ENCODE measurements at places on chromosomes 6 and 20. TPM values are rescaled to one million over a fixed set of nuclear protein-coding genes. Genes with fewer than 3 reads are reported as not detected.

MROH8 gene
- 1.7 TPM for total RNA-seq

BPI gene
- total RNA-seq = not detected

MICA gene
- 32.1 TPM for total RNA-seq

UBE3D gene
- total RNA-seq = 3.3 TPM

UTRN gene
- total RNA-seq = 11.3 TPM

GPR6 gene
- not detected for total RNA-seq

DDX43 gene
- not detected for total RNA-seq

TNFAIP3 gene
- 21.1 TPM for total RNA-seq

ZNF334 gene
- total RNA-seq = not detected

AVP gene
- total RNA-seq = not detected

SLC12A5 gene
- 14.0 TPM for total RNA-seq

AIF1 gene
- total RNA-seq = not detected

CRYBG1 gene
- total RNA-seq = 0.74 TPM

SLC17A5 gene
- total RNA-seq = 12.1 TPM

LIN28B gene
- total RNA-seq = 1.4 TPM

TFAP2D gene
- total RNA-seq = not detected

IRAK1BP1 gene
- 0.73 TPM for total RNA-seq

PLAGL2 gene
- 13.9 TPM for total RNA-seq

PACRG gene
- not detected for total RNA-seq

TOMM34 gene
- total RNA-seq = 42.3 TPM

GMPR gene
- total RNA-seq = 2.1 TPM

PM20D2 gene
- total RNA-seq = 13.6 TPM

THBS2 gene
- total RNA-seq = 0.02 TPM

POLH gene
- total RNA-seq = 9.3 TPM

SLC22A16 gene
- not detected for total RNA-seq

CDH26 gene
- not detected for total RNA-seq

ZNF343 gene
- 14.5 TPM for total RNA-seq

DNMT3B gene
- total RNA-seq = 5.2 TPM

HLA-DQA2 gene
- not detected for total RNA-seq

POPDC3 gene
- 27.8 TPM for total RNA-seq
